ENCODE measurements at places on chromosomes 7 and 10.

DNA sequence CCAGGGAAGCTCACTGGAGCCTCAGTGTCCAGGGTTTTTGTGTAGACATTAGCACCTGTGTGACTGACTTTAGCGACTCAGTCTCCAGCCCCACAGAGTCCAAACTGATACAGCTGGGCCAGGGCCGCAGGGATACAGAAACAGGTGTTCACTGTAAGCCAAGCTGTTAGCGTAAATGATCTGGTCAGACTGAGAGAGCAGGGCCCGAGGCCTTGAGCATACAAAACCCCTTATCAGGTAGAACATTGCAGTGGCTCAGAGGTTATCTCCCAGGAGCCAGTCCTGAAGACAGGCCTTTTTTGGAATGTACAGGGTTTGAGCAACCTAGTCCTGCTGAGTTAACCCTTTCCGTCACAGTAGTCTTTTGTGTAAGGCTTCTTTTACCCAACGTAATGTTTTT is 25.0 kb downstream of the LHPP start:
- no peak for DNase-seq

GRCh38 chr7:46178661-46179060 is 257.6 kb upstream of the IGFBP3 start:
- DNase-seq = no peak

DNA sequence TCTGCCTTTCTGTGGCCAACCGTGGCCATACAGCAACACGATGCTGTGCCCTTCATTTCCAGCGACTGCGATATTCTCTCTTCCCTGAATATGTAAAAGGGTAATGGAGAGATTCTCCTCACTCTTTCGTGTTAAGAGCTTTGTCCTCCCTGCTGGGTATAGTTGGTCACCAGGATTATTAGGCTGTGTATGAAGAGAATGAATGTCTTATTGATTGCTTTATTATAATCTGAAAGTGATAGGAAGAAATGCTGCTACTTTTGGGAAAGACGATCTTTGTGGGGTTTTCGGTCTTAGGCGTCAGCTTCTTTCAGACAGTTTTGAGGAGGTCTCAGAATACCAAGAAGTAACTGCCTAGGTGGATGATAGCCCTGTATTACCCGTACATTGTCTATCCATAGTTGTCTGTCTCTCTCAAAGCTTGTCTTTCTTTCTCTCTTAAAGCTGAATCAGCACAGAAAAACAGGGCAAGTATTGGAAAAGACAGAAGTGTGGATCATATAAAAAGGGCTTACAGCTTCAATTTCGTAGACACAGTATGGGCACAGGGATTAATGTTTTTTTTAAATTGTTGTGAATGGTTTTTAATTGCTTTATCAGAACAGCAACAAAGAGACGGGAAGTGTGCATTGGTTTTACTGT is 1.2 kb downstream of the AHCYL2 start:
- no peak for DNase-seq

GRCh38 chr7:87206361-87206760 is 13.2 kb downstream of the TMEM243 start:
- no peak for DNase-seq

GRCh38 chr7:81394029-81394428 is 375.8 kb downstream of the HGF start:
- DNase-seq = no peak

- no peak for DNase-seq
Observed at GRCh38 chr10:73244866-73245477, 2.1 kb downstream of the DNAJC9 start.

DNA sequence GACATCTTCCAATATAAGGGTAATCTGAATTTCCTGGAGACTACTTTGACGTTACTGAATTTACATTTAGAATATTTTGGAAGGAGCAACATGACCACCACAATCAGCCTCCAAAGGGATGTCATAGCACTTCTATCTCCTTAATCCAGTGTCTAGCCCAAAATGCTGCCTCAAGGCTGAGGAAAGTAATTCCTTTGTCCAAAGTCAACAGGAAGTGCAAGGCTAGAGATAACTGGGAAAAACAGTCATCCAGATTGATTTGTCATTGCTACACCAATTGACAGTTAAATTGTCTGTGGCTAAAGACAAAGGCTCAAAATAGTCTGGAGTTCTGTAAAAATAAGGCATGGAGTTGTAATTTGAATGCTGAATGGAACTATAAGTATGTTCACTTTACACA is 3.9 kb upstream of the TFPI2 start:
- DNase-seq = no peak

GRCh38 chr10:99796928-99797327 is 14.5 kb downstream of the ABCC2 start:
- DNase-seq = no peak

DNA sequence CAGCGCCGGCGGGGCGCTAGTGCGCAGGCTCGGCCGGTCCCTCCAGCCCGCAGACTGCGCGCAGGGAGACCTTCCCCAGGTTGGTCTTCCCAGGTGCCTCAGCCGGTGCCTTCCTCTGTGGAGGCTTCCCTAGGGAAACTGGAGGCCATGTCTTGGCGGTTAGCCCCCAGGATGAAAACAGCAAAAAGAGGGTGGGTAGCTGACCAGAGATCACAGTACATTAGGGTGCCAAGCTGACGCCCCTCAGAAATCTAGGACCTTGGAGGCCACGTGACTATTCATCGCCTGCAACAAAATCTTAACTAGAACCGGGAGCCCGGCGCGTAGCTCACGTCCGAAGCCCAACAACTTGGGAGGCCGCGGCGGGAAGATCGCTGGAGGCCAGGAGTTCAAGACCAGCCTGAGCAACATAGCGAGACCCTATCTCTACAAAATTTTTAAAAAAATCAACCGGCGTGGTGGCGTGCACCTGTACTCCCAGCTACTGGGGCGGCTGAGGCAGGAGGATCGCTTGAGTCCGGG is 327 bp upstream of the FIS1 start:
- no peak for DNase-seq

DNA sequence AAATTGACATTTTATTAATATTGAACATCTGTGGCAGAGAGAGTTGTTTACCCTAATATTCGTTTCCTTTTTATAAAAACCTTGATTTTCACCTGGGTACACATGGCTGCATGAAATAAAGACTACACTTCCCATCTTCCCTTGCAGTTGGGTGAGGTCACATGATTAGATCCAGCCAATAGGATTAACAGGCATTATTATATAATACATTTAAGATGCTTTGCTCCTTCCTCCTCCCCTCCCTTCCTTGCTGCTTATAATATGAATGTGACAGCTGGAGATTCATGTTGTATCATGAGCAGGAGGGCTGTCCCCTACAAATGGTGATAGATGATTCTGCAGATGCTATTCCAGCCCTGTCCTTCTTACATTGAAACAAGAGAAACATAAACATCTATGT is 146.6 kb downstream of the SH2D4B start:
- no peak for DNase-seq

DNA sequence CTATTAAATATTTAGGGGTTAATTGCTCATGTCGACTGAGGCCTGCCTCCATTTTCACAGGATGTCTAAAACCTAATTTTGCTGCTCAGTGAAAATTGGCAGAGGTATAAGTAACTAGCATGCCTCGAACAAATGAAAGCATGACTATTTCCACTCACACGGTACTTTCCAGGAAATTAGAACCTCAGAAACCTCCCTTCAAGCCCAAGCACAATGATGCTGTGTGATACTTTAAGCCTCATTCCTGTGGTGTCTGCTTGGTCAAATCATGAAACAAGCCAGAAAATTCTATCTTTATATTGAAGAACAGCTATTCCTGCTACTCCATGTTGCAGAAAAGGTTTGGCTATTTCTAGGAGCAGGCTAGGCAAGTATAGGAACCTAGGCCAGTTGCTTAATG is 203.0 kb downstream of the SORCS3 start:
- DNase-seq = no peak

GRCh38 chr7:77425101-77426051 is 9.2 kb upstream of the GSAP start:
- no peak for DNase-seq

- no peak for DNase-seq
Observed at GRCh38 chr10:93652857-93653256, 40.5 kb downstream of the PDE6C start.

DNA sequence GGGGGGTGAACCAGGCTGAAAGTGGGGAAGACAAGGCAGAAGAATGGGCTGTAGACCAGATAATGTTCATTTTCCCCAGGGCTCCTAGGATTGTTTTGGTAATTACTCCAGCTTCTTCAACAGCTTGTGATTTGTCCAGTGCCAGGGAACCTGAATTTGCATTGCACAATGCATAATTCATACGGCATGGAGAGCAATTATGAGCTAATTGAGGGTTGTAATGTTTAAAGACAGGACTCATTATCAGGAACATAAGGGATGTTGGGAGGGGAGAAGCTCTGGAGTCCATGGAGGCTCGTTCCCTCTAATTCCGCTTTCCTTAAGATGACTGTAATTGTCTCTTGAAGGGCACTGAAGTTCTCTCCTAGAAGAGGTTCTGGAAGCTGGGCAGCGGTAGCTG is 405.0 kb upstream of the ZMIZ1 start:
- DNase-seq = no peak

- DNase-seq = no peak
Observed at GRCh38 chr7:47627580-47628283, 45.8 kb upstream of the TNS3 start.

- DNase-seq = no peak
Observed at GRCh38 chr10:14884082-14884481, 5.4 kb downstream of the SUV39H2 start.

DNA sequence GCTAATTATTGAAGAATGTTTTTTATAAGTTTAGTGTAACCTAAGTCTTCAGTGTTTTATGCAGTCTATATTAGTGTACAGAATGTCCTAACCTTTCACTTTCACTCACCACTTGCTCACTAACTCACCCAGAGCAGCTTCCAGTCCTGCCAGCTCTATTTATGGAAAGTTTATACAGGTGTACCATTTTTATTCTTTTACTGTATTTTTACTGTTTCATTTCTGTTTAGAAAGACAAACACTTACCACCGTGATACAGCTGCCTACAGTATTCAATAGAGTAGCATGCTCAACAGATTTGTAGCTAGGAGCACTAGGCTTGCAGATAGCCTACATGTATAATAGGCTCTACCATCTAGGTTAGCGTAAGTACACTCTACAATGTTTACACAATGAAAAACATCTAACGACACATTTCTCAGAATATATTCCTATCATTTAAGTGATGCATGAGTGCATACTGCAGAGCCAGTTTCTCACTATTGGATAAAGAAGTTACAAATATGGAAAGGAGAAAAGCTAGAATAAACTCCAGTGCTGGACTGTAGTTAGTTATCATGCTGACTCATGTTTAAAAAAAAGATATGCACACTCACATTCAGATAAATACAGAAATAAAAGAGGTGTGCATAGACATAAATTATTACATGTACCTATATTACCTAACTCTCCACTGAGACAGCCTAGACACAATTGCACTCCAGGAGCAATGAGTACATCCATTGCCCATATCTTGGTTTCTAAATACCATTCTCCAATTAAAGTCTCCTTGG is 30.4 kb downstream of the STEAP1B start:
- no peak for DNase-seq

GRCh38 chr7:54980521-54980920 is 38.3 kb upstream of the EGFR start:
- DNase-seq = no peak

DNA sequence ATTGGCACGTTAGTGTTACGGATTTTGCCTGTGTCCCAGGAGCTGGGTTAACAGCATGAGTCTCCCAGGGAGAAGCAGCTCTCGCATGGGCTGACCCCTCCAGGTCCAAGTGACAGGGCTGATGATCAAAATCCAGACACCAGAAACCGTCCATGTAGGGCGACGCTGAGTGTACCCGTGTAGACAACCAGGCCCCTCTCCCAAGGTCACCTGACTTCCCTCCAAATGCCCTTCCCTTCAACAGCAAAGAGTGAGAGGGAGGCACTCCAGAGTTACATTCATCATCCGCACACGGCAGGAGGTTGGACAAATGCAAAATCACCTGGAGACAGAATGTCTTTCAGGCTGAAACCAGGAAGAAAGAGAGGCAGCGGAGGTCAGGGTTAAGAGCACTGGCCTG is 14.9 kb upstream of the HSPA12A start:
- DNase-seq = no peak

DNA sequence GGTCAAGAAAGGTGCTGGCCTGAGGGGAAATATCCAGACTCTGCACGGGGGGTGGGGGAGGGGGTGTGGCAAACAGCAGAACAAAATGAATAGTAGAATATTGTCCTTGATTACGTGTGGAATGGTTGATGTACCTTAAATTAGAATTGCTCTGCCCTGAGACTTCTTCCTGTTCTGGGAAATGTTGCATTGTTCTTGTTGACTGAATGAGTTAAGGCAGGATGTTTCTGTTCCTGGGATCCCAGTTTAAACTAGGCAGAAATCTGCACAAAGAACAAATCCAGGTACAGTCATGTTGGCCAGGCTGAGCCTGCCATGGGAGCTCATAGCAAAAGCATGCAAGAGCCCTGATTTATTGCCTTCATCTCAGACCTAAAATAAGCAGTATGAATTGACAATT is 558.7 kb upstream of the VSTM2A start:
- DNase-seq = no peak

GRCh38 chr7:98619450-98620321 is 2.6 kb downstream of the NPTX2 start:
- DNase-seq = no peak

GRCh38 chr7:156107957-156108356 is 295.7 kb upstream of the SHH start:
- DNase-seq = no peak

DNA sequence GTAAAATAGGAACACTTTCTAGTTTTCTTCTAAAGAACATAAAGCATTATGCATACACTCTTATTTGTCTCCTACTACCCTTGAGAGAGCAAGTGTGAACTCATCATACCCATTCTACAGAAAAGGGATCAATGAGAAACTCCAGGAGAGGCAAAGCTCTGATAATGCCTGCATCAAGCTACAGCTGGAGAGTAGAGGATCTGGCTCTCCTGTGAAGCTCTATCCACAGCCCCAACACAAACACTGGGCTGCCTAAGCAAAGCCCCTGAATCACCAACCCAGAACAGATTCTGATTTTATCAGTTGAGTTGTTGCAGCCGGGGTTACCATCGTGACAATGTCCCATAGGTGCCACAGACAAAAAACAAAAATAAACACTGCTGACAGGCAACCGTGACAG is 74.9 kb downstream of the NUDCD3 start:
- no peak for DNase-seq

DNA sequence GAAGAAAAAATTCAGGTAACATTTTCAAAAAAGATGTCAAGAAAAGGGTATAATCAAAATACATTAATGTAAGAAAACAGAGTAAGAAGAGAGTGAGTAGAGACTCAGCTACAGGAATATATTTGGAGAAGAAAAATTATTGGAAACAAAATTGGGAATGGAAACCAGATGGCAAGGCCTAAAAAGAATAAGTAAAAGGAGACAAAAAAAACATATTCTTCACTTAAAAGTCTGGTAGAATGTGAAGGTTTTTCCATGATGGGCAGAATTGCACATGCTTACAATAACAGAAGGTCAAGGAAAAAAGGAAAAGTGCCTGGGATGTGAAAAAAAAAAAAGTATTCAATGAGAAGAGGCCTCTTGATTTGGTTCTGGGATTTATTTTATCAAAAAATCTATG is 1061.8 kb upstream of the LRRTM3 start:
- DNase-seq = no peak

DNA sequence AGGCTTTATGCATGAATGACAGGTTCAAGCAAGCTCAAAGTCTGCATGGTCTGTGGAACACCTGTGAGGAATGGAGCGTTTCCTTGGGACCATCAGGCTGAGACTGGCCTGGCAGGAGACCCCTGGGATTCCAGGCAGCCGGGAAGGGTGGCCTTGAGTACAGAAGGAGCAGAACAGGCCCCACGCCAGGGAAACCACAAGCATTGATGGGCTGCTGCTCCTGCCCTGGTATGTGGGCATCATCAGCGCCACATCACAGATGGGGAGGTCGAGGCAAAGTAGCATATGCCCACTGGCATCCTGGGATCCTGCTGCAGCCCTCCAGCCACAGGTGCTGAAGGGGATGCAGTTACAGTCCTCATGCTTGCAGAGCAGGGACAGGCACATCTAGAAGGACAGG is 40.9 kb downstream of the ANTXRL start:
- DNase-seq = no peak
